Central memory CD4-positive, alpha-beta T cell (primary cell): ENCODE measurements at places on chromosomes 6 and 20.
A peak's percentile ranks its signal among the peaks of the same experiment; 100 is the strongest.

- DNase-seq = no peak
These were observed 88.9 kb downstream of the SLC16A10 start for GRCh38 chr6:111176038-111176759.

GRCh38 chr20:40191573-40191972 lies 497.5 kb downstream of the MAFB start:
- DNase-seq = no peak

GRCh38 chr6:22155551-22155950 lies 141.3 kb downstream of the PRL start:
- no peak for DNase-seq

- DNase-seq = no peak
These were observed 500.4 kb upstream of the CHD6 start for GRCh38 chr20:42118409-42119125.

- no peak for DNase-seq
These were observed 23.0 kb upstream of the IGF2R start for GRCh38 chr6:159945801-159946392.

GRCh38 chr6:156062091-156062563 lies 606.5 kb upstream of the NOX3 start:
- DNase-seq = no peak

DNA sequence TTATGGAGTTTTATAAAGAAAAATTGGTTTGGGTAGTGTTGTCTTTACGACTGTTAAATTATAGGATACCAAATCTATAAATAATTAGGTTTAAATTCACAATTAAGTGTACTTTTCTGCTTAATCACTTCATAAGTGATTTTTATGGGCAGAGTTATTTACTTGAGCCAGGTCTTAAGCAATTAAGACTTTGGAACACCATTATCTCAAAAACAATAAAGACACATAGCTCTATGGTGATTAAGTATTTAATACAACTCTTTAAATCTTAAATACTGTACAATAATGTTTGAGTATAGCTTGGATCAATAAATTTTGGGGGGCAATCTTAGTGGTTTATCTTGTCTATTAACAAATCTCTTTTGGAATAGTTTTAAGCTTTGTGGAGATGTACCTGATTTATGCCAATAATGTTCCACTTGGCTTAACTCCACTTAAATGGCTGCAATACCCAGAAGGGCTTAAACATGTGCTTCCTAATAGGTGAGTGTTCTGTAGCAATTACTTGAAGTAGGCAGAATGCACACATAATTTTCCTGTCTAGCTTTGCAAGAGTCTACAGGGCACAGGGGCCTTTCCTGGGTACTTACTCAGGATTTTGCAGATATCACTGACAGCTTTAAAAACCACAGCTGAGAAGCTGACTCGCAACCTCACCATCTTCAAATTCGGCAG lies 7.5 kb downstream of the FERMT1 start:
- no peak for DNase-seq

DNA sequence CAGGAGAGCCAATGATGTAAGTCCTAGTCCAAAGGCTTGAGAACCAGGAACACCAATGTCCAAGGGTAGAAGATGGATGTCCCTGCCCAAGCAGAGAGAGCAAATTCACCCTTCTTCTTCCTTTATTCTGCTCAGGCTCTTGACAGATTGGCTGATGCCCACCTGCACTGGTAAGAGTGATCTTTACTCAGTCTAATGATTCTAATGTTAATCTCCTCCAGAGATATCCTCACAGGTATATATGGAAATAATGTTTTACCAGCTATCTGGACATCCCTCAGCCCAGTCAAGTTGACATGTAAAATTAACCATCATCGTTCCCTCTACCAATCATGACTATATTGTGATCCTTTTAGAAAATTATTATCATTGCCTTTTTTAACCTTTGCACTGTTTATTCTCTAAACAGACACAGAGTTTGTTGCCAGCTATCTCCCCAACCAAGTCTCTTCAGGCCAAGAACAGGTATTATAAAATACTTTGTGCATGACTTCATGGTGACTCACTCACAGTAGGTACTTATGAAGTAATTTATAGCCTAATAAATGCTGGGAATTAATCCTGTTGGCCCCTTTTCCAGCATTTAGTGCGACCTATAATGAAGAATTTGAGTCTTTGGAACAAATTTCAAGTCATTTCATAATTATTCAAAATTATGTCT lies 26.2 kb upstream of the TSHZ2 start:
- DNase-seq = no peak

DNA sequence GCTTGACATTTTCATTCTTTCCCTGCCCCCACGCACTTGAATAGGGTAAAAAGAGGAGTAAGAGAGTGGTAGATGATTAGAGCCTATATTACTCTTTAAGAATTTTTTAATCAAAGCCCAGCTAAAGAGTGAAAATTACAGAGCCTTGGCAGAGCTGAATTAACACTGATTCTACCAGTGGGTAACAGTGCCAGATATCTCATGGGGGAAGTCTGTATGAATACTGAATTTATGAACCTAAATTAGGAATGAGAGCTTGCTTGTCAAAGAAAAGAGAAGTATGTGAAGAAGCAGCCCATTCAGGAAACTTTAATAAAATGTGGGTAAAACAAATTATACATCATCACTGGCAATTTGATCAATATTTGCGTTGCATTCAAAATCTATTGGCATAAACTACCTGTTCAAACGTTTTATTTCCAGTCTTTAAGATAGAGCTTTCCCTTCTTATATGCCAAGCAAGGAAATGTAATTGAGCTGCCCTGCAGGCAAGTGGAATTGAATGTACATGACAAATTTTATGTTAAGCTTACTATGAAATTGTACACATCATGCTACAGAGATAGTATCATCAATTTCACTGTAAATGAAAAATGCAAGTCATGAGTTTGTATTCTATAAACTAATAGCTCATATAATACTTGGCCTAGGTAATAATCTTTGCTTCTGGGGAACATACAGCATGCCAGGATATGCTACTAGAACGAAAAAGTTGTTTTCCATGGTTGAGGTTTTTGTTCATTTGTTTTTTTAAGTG lies 14.5 kb downstream of the SOBP start:
- no peak for DNase-seq

DNA sequence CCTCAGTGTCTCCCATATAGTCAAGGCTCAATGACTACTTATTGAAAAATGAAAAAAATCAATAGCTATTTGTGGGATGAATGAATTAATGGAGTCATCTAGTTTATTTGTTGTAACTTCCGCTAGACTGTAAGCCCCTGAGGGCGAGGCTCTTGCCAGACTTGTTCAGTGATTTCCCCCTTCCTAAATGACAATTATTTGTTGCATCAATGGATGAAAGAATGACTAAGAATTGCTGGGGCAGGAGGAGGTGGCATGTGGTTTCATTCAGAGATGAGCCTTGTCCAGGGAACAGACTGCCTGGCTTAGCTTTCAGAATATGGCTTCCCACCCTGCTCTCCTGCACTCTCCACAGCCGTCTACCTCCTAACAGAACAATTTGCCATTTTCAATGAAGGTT lies 1.1 kb upstream of the PRELID3B start:
- DNase-seq = peak; percentile 7

DNA sequence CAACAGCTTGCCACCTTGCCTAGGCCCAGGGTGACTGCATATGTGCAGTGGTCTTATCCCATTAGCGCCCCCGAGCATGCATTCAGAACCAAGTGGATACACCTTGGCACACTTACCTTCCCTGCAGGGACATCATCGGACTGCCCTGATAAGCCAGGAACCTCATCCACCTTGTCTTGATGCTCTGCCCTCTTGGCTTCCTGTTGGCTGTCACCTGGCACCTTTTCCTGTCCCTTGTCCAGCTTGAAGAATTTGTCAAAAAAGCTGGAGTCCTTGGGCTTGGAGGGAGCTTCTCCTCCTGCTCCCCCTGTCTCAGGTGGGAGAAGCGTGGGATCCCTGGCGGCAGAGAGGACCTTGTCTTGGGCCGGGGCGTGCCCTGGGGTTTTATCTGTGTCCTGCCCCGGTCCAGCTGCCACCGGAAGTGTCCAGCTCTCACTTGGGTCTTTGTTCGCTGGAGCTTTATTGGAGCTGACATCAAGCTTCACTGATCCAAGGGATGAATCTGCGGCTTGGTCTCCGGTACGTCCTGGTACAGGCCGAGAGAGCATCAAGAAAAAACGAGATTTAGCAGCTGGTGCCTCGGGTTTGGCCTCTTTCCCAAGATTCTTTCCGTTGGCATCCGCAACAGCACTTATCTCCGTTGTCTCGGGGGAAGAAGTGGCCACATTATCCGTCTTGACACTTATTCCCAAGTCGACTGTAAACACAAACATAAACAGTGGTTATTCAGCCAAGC lies 42.0 kb downstream of the BCAS1 start:
- DNase-seq = no peak

- DNase-seq = no peak
These were observed 33.8 kb upstream of the IGF2R start for GRCh38 chr6:159935065-159935464.

GRCh38 chr6:165758441-165758840 lies 95.4 kb upstream of the PDE10A start:
- no peak for DNase-seq

- no peak for DNase-seq
These were observed 32.0 kb downstream of the ERMARD start for GRCh38 chr6:169783401-169783800.

DNA sequence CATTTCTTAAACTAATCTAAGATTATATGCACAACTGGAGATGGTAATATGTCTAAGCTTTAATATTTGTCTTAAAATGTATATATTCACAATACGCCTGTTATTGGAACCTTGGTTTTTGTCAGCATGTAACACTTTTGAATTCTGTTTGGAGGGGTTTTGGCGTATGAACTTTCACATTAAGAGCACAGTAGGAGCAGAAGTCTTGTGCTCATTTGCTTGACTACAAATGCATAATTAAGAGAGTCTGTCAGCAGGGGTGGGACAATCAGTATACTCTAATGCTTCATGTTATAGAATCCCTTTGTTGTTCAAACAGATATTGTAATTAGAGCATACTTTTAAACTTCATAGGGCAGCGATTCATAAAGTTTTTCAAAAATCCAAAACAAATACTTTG lies 112.8 kb downstream of the QKI start:
- DNase-seq = no peak

- no peak for DNase-seq
These were observed 919.0 kb downstream of the KIF16B start for GRCh38 chr20:15654208-15654649.

- no peak for DNase-seq
These were observed 26.7 kb downstream of the NTSR1 start for GRCh38 chr20:62735331-62735821.

GRCh38 chr6:137805622-137806021 lies 61.4 kb upstream of the TNFAIP3 start:
- DNase-seq = no peak

- DNase-seq = no peak
These were observed 113.0 kb downstream of the CHD6 start for GRCh38 chr20:41505184-41505583.

GRCh38 chr6:33632558-33633039 lies 11.5 kb downstream of the ITPR3 start:
- DNase-seq = peak; percentile 37

GRCh38 chr6:14824484-14825275 lies 421.2 kb upstream of the JARID2 start:
- no peak for DNase-seq

DNA sequence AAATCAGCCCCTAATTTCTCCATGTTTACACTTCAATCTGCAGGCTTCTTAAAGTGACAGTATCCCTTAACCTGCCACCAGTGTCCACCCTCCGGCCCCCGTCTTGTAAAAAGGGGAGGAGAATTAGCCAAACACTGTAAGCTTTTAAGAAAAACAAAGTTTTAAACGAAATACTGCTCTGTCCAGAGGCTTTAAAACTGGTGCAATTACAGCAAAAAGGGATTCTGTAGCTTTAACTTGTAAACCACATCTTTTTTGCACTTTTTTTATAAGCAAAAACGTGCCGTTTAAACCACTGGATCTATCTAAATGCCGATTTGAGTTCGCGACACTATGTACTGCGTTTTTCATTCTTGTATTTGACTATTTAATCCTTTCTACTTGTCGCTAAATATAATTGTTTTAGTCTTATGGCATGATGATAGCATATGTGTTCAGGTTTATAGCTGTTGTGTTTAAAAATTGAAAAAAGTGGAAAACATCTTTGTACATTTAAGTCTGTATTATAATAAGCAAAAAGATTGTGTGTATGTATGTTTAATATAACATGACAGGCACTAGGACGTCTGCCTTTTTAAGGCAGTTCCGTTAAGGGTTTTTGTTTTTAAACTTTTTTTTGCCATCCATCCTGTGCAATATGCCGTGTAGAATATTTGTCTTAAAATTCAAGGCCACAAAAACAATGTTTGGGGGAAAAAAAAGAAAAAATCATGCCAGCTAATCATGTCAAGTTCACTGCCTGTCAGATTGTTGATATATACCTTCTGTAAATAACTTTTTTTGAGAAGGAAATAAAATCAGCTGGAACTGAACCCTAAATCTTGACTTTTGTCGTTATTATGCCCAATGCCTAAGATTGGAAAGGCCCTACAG lies 4.5 kb downstream of the SOX4 start:
- no peak for DNase-seq

DNA sequence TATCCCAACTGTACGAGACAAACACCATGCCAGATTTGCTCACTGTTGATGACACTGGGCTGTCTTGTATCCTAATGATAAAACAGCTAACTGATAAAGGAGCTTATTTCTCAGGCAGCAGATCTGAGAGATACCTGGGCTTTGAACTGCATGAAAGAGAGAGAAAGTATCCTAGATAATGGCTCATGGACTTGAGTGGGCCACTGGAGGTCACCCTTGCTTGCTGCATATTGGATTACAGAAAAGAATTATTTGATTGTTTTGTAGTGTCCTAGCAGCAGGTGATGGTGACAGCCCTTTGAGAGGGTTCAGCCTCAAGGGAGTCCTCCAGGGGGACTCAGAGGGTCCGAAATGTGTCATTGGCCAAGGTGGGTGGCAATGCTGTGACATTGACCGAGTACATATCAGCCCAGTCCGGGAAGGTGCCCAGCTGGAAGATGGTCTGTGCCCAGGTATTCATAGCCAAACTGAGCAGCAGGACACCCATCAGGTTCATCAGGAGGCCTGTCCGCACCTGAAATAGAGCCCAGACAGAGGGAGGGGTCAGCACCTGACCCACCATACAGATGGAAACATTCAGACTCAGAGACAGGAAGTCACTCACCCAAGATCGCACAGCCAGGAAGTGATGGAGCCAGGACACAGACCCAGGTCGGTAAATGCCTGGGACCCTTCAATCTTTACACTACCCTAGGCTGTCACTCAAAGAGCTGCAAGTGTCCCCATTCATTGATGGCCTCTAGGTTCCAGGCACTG lies 9.4 kb upstream of the OCSTAMP start:
- no peak for DNase-seq
